Fibroblast of lung (primary cell): ENCODE measurements at places on chromosomes 12 and 14.

- peak; percentile 69 for DNase-seq
These were observed 636.6 kb downstream of the MED13L start for GRCh38 chr12:115640929-115641328.

GRCh38 chr14:104305511-104306449, 167.4 kb downstream of the KIF26A start:
- no peak for DNase-seq

DNA sequence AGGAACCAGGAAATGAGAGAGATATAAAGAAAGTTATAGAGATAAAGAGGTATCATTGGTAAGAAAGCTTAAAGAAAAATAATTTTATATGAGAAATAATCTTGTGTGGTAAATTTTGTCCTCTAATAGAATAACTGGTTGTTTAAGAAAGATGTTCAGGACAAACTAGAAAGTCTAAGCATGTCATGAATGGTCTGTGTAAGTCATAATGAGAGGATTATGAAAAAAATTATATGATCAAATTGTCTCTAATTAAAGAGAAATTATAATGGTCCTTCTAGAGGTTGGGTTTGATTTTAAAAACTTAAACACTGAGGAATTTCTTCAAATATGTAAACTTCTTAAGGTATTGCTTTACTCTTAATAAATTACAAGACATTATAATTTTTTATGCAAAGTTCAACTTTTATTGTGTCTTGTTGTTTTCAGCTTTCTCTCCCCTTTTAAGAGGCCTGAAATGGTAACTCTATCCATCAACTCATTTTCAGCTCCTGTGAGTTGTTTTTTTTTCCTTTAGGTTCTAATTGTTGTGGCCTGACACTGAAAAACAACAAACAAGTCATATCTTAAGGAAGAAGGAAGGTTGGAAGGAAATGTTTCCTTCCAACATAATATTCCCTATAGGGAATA, 88.2 kb upstream of the CNOT2 start:
- no peak for DNase-seq

DNA sequence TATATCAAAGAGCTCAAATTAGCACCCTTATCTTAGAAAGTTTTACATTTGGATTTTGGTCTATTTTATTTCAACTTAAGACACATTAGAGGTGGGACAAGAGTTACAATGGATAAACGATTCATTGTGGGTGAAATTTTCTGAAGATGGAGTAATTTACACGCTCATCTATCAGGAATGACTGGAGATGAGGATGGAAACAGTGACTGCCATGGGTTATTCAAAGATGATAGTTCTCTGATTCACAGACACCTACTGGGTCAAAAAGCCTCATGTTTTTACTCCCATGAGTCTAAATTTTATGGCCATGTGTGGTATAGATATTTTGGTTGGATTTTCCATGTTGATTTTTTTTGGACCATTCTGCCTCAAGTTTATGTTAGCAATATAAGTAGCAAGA, 22.1 kb downstream of the SAMD4A start:
- DNase-seq, result peak; percentile 70

- DNase-seq, result no peak
These were observed 10.8 kb downstream of the PPFIBP1 start for GRCh38 chr12:27534765-27535161.

- DNase-seq, result peak; percentile 80
These were observed 286.6 kb upstream of the PWP1 start for GRCh38 chr12:107399046-107399445.
